Adrenal gland (tissue), 19 donors: ENCODE measurements at places on chromosomes 1 and 21. TPM values are rescaled to one million over a fixed set of nuclear protein-coding genes. Genes with fewer than 3 reads are reported as not detected.

The DCDC2B gene
- total RNA-seq: not detected

The DEDD gene
- 31.5 TPM for total RNA-seq

The TAF1A gene
- 6.2 TPM for total RNA-seq

The IRF2BP2 gene
- total RNA-seq: 66.5 TPM

The CD160 gene
- total RNA-seq: not detected

The CHI3L1 gene
- total RNA-seq: 0.37 TPM

The FCGR3B gene
- 16.7 TPM for total RNA-seq

The C1orf94 gene
- not detected for total RNA-seq

The KCNJ15 gene
- 0.11 TPM for total RNA-seq

The LCE3D gene
- not detected for total RNA-seq

The MMP23B gene
- 7.8 TPM for total RNA-seq
